ENCODE measurements at places on chromosomes 4 and X. TPM values are rescaled to one million over a fixed set of nuclear protein-coding genes. Genes with fewer than 3 reads are reported as not detected.

MFAP3L gene
- 4.3 TPM for polyA plus RNA-seq

MAPK10 gene
- polyA plus RNA-seq = 31.1 TPM

UBA6 gene
- polyA plus RNA-seq = 5.6 TPM

RASGEF1B gene
- 8.7 TPM for polyA plus RNA-seq

Measured in brain (organoid and tissue), 16 donors.